ENCODE measurements at places on chromosomes 16 and 17.

GRCh38 chr16:12681653-12682052, 122.0 kb downstream of the CPPED1 start:
- DNase-seq = no peak

GRCh38 chr16:27243725-27244362, 24.7 kb downstream of the NSMCE1 start:
- no peak for DNase-seq

GRCh38 chr16:12613131-12613991, 190.3 kb downstream of the CPPED1 start:
- DNase-seq = no peak

DNA sequence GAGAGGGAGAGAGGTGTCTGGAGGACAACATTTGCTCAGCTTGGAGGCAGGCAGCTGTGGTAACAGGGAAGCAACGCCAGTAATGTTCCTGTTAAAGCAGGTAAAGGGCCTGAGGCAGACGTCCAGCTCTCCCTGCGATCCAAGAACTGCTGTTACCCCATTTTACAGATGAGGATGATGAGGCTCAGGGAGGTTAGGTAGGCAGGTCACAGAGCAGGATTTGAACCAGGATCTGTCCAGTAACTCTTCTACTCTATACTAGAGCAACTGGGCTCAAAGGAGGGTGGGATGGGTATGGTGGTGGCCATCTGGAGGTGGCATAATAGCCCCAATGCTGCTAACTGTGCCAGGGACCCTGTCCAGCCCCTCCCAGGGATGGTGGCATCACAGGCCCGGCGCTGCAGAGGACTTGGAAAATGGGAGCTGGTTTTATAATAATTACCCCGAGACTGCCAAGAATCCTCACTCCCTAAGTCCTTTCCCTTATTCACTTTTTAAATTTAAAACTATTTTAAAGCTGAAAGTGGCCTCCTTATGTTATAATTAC, 12.0 kb downstream of the CA7 start:
- no peak for DNase-seq

GRCh38 chr17:2954898-2955445, 108.4 kb downstream of the OR1D5 start:
- no peak for DNase-seq

All from NCI-H2081 treated with DMSO at 0.1 percent for 48 hours (cell line).